ENCODE measurements at places on chromosomes 13 and 19. TPM values are rescaled to one million over a fixed set of nuclear protein-coding genes. Genes with fewer than 3 reads are reported as not detected.

DNA sequence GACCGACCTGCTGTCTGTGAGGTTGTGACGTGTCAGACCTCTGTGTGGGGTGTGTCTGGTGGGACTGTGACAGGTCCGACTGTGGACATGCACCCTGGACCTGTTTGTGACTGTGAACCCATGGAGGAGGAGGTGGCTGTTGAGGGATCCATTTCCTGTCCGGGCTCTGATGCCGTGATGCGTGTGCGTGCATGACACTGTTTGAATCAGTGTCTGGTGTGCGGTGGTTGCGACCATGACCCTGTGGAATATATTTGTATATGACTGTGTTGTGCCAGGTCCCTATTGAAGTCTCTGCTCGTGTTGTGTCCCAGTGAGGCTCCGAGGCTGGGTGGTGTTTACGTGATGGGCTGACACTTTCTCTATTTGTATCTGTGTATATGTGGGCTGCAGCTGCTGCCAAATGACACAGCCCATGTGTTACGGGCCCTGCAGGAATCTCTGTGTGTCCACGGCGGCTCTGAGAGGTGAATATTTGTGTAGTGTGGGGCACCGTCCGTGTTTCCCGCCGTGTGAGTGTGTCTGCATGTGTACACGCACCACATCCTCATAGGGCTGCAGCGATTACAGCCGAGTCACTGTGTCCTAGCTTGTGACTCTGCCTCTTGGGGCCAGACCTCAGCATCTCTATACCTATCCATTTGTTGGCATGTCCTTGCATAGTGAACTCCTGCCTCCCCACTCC is 18.3 kb downstream of the CCDC97 start:
- DNase-seq = no peak

DNA sequence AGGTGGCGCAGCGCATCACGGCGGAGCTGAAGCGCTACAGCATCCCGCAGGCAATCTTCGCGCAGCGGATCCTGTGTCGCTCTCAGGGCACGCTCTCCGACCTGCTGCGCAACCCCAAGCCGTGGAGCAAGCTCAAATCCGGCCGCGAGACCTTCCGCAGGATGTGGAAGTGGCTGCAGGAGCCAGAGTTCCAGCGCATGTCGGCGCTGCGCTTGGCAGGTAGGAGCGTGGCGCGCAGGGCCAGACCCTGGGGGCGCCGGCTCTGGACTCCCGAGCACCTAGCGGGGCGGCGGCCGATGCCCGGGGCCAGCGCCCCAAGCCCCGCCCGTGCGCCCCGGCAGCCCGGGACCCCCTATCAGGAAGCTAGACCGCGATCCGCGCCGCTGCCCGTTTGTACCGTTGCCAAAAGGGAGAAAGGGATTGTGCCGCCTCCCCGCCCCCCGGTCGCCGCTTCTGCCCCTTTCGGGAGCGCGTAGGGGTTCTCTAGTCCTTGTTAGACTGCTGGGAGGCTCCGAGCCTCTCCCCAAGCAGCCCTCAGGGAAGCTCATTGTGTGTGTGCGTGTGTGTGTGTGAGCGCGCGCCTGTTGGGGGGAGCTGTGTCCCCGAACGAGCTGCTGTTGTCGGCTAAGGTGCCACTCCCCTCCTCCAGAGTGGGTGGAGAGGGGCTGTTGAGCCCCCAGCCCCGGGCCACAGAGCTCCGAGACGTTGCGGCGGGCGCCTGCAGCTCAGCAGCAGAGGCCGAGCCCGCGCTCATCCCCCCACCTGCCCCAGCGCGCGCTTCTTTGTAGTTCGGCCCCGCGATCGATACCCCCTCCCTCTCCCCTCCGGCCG is 1.5 kb downstream of the ONECUT3 start:
- DNase-seq = no peak

Gene GRK1
- 0.34 TPM for polyA plus RNA-seq

Gene COL5A3
- polyA plus RNA-seq = 77.6 TPM

Gene DACH1
- 13.9 TPM for polyA plus RNA-seq

Gene FPR2
- polyA plus RNA-seq = 0.61 TPM

Gene RAB3A
- 5.1 TPM for polyA plus RNA-seq

Gene RFPL4A
- 0.26 TPM for polyA plus RNA-seq

- no peak for DNase-seq
Observed at GRCh38 chr19:3115411-3115810, 20.4 kb upstream of the GNA15 start.
